Activated CD4-positive, alpha-beta T cell treated with anti-CD3 and anti-CD28 coated beads for 36 hours (primary cell): ENCODE measurements at places on chromosomes 4 and X.

- DNase-seq: no peak
Observed at GRCh38 chr4:159447296-159447695, 344.4 kb downstream of the RAPGEF2 start.

DNA sequence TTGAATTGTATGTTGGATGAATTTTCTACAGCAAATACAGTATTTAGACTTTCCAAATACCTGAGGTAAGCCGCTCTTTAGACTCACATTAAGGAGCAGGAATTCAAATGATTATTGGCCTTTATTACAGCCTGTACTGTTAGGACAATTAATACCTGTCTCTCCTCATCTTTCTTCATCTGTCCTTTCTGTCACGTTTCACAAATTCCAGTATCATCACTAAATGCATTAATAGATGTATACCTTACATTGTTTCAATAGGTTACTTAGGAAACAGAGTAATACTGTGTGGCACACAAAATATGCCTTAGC is 1.2 kb downstream of the FAM241A start:
- no peak for DNase-seq

GRCh38 chr4:7787067-7787466 is 152.6 kb downstream of the AFAP1 start:
- DNase-seq: no peak

GRCh38 chrX:128961290-128961689 is 562.0 kb downstream of the SMARCA1 start:
- no peak for DNase-seq

- DNase-seq: no peak
Observed at GRCh38 chrX:115952417-115953092, 218.0 kb upstream of the AGTR2 start.

GRCh38 chrX:129359269-129359668 is 164.0 kb downstream of the SMARCA1 start:
- DNase-seq: peak; percentile 4

GRCh38 chr4:101071241-101071640 is 276.1 kb downstream of the PPP3CA start:
- no peak for DNase-seq

DNA sequence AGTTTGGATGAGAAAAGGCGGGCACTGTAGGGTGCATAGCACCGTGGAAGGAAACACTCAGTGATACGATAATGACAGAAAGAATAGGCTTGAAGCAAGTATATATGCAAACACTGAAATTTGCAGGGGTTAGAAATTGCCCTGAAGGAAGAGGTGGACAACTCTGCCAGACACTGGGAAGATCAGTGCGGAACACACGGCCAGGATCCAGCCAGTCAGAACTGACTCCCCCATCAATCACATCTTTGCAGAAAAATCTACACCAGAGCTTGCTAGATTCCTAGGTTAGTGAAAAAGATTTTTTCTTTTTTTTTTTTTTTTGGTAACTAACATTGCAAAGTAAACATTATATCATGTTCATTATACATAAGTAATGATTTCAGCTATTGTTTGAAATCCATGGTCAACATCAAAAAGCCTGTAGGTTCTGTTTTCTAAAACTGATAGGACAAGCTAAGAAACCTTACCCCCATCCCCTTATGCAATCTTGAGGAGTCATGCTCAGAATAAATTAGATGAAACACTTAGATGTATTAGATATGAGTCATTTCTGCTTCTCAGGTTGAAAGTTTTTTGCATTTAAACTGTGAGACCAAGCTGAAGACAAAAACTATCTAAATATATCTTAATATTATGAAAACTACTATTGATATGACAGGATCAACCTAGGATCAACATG is 38.9 kb downstream of the TRIML1 start:
- no peak for DNase-seq

DNA sequence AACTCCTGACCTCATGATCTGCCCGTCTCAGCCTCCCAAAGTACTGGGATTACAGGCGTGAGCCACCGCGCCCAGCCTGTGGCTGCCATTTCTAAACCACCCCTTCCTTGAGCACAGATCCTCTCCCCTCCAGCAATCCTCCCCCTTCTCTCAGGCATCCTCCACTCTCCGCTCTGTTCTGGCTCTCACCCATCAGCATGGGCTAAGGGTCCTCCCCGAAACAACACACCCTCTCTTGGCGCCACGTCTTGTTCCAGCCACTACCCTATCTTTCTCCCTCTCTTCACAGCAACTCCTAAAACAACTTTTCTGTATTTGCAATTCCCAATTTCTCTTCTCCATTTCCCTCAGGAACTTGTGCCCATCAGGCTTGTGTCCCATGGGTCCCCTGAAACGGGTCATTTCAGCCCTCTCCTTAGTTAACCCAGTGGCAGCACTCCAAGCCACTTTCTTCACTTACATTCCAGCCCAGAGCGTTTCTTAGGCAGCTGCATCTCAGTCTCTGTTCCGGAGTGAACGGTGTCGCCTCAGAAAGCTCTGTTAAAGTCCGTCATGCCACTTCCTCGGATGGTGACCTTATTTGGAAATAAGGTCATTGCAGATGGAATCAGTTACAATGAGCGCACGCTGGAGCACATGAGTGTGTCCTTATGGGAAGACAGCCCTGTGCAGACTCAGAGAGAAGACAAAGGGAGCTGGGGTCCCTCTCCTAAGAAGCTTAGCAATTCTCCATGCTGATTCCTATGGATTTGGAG is 28.3 kb upstream of the CLDN24 start:
- DNase-seq: no peak

GRCh38 chr4:39883646-39884045 is 94.1 kb downstream of the PDS5A start:
- DNase-seq: no peak

- peak; percentile 66 for DNase-seq
Observed at GRCh38 chrX:104098151-104098808, 14.0 kb upstream of the ZCCHC18 start.

DNA sequence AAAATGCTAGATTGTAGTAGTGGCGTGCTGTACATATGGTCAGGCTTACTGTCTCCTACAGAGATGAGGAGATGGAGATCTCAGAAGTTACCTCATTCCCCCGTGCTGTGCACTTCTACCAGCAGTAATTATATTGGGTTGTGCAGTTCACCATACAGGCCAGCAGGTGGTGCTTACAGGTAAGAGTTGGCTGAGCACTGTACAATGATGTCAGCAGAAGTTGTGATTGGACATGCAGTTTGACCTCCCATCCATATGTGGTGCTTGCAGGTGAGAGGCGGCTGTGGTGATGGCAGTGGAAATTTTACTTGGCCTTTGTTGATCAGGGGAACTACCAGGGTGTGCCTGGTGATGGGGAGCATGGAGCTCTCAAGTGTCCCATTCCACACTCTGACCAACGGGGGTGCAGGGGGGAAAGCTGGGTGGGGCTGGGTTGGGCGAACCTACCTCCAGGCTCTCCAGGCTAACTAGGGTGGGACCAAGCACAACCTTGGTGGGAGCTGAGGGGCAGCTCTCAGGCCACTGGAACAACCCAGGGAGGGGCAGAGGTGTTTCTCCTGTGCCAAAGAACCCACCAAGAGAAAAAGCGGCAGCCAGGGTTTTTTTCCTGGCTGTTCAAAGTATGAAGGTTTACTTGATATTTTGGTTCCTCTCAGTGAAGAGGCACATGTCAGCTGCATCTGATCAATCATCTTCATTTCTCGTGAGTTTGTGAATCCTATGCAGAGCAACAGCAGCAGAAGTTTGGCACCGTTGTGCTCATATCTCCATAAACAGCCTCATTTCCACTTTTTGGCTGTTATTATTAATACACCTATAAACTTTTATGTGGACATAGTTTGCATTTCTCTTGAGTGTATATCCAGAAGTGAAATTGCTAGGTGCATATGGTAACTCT is 73.8 kb upstream of the FREM3 start:
- peak; percentile 65 for DNase-seq

DNA sequence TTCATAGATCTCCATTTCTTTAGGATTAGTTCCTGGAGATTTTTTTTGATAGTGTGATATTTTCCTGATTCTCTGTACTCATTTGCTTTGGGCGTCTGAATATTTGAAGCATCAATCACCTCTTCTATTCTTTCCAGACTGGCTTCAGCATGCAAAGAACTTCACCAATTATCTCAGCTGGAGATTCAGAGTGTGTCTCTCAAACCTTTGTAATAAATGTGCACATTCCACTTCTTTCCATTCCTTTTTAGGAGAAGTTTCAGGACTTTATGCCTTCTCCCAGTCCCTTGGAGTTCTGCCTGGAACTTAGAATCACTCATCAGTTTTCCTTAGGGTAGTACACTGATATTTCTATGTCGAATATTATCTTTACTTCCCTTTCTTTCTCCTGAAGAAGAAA is 334.8 kb downstream of the TEX13C start:
- no peak for DNase-seq

GRCh38 chrX:70476934-70477733 is 32.5 kb downstream of the DLG3 start:
- no peak for DNase-seq

DNA sequence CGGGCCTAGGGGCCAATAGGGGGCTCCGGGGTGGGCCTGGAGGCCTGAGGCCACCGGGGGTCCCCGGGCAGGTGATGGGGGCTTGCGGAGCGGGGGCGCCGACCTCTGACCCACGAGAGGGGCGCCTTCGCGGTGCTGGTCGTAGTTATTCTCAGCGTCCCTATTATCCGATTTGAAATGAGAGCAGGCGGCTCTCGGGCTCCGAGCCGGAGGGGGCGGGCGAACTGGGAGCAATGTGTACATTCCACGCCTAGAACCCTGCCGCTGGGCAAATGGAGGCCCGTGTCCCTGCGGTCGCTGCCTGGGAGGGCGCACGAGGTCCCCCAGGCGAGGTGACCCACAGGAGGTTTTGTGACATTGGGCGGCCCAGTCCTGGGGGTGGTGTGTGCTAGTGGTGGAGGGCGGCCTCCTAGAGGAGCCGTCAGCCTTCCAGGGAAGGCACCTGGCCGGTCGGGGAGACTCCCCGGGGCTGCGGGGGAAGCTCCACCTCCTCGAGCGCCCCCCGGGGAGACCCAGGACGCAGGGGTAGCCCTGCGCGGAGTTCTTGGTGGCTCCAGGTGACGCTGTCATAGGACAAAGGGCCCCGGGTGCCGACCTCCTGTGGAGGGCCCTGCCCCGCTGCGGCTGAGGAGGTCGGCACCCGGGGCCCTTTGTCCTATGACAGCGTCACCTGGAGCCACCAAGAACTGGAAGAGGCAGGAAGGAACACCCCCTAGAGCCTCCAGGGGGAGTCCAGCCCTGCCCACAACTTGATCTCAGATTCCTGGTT is 102.6 kb upstream of the PRKX start:
- DNase-seq: peak; percentile 54

DNA sequence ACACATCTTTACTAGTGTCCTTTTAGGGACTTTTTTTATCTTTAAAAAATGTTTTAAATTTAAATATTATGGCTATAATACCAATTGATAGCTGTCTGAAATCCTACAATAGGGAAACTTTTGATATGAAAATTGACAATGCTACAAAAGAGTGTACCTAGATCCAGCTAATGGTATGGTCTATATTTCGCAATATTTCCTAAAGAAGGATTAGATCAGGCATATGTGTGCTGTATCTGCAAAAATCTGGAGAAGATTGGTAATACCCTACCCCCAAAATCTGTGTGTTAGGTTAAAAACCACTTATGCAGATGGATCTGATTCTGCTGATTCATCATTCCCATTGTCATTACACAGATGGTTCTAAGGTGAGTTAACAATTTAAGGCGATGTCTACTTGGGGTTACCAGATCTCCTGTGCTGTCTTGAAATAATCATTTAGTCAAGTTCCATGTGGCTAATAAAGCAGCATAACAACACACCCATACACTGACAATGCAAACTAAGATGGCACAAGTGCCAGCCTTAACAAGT is 137.1 kb downstream of the GASK1B start:
- no peak for DNase-seq

DNA sequence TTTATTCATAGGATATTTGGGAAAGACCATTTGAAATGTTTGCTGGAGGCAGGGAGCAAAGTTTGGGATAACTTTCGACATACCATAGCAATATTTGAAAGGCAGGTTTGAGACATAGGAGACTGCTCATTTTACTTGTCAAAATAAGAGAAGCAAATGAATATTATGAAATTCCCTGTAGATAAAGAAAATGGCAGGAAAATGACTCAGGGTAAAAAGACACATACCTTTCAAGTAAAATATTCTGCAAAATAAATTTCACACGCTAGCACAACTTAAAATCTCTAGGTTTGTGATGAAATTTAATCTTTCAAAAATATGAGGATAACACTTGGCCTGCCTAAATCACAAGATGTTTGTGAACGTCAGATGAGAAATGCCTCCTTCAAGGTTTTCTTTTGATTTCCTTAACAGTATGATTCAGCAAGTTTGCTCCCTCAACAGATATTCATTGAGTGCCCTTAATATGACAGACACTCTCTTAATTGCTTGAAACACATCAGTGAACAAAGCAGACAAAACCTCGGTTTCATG is 6.6 kb downstream of the TMEM156 start:
- DNase-seq: no peak

GRCh38 chr4:1551211-1551610 is 132.9 kb downstream of the FAM53A start:
- DNase-seq: no peak

DNA sequence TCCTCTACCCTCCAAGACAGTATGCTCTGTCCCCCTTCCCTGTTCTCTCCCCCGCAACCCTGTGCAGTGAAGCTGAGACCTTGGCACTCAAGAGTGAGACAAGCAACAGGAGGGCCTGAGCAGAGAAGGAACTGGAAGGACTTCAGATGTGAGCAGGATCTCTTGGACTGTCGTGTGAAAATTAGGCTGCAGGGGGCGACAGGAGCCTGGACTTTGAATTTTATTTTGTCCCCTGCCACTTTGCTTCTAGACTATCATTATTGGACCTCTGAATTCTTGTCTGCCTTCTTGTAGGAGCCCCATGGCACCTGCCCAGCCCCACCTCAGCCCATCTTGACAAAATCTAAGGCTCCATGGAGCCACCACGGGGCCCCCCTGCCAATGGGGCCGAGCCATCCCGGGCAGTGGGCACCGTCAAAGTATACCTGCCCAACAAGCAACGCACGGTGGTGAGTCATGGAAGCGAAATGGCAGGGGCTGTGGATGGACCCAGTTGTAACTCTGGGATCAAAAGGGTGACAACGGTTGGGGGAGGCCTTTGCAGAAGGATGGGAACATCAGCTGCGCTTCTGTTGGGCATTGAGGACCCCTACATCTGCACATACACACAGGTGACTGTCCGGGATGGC is 1.7 kb downstream of the ARAF start:
- DNase-seq: peak; percentile 60

DNA sequence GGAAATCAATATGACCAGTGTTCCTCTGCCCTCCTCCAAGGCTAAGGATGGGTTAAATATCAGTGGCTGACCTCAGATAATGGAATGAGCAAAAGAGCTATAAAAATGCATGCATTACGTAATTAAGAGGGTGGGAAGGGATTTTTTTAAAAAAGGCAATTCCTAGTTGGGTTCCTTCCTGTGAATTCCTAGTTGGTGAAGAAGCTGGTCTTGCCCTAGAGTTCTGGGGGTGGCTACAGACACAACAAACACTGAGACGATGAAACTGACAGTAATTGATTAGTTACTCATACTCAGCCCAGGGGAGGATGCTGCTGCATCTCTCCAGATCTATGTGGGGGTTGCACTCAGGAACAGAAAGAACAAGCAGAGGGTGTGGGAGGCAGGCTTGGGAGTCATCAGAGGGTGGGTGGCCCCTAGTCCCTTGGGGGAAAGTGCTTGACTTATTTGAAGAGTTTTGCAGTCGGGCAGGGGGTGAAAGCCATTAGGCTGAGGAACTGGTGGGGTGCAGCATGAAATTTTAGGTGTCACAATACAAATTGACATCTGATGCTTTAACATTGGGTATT is 662.0 kb upstream of the FRG1 start:
- no peak for DNase-seq

GRCh38 chrX:8783097-8783713 is 18.0 kb downstream of the FAM9A start:
- DNase-seq: peak; percentile 60
